ENCODE measurements at places on chromosomes 12 and 14. TPM values are rescaled to one million over a fixed set of nuclear protein-coding genes. Genes with fewer than 3 reads are reported as not detected.

DNA sequence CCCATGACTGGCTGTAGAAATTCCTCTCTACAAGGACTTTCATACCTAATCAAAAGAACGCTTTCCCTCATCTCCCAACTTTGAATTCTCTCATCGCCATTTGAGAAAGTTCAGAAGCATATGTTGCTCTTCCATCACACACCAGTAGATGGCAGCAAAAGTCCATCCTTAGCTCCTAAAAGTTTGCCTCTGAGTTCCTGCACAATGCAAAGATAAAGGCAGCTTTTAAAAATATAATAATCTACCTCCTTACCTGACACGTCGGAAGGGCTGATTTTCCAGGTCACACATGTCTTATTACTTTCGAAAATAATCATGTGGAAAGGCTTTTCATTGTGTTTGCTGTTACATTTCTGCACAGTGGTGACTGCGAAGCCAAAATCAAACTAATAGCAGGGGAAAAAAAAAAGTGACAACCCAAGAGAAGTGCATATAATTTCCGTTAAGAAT is 456.7 kb upstream of the SEL1L start:
- no peak overlapping the region for H3K27ac ChIP-seq
- H3K4me3 ChIP-seq: no peak overlapping the region
- no peaks in the 10 kb centered on the region for H3K36me3 ChIP-seq
- H3K4me1 ChIP-seq: no peaks in the 10 kb centered on the region
- DNase-seq: peak; percentile 4

The PPP1R1A gene
- total RNA-seq: not detected

DNA sequence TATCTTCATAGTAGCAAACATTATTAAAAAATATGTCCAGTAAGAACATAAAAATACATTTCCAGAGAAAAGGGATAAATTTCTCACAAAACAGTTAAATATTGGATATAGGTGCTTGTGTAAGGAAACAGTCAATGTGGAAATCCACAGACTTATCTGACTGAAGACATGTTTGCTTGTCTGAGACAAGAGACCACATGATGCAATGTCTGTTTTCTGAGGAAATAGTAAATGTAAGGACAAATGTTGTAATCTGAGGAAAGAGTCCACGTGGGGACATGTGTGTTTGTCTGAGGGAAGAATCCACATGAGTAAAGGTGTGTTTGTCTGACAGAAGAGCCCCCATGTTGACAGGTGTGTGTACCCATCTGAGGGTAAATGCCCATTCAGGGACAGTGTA is 1093.2 kb downstream of the TMEM121 start:
- no peak overlapping the region for H3K27ac ChIP-seq
- no peaks in the 10 kb centered on the region for H3K36me3 ChIP-seq
- no peak overlapping the region for H3K4me3 ChIP-seq

GRCh38 chr12:124174451-124175348 is 120.2 kb upstream of the RFLNA start:
- no peak overlapping the region for H3K27ac ChIP-seq
- no peaks in the 10 kb centered on the region for H3K36me3 ChIP-seq
- H3K4me3 ChIP-seq: no peak overlapping the region
- no peak for DNase-seq
- H3K27me3 ChIP-seq: no peaks in the 10 kb centered on the region

- no peaks in the 10 kb centered on the region for H3K27me3 ChIP-seq
- DNase-seq: no peak
- no peak overlapping the region for H3K4me3 ChIP-seq
- H3K27ac ChIP-seq: no peak overlapping the region
Observed at GRCh38 chr14:72332871-72333270, 400.6 kb downstream of the RGS6 start.

GRCh38 chr12:106042037-106042436 is 96.7 kb downstream of the NUAK1 start:
- DNase-seq: no peak
- H3K4me1 ChIP-seq: no peaks in the 10 kb centered on the region
- no peak overlapping the region for H3K4me3 ChIP-seq
- no peaks in the 10 kb centered on the region for H3K36me3 ChIP-seq
- no peak overlapping the region for H3K27ac ChIP-seq
- H3K27me3 ChIP-seq: no peaks in the 10 kb centered on the region

GRCh38 chr12:43320281-43320680 is 231.7 kb downstream of the ADAMTS20 start:
- no peak overlapping the region for H3K4me3 ChIP-seq
- no peaks in the 10 kb centered on the region for H3K27me3 ChIP-seq
- H3K36me3 ChIP-seq: no peaks in the 10 kb centered on the region
- no peaks in the 10 kb centered on the region for H3K4me1 ChIP-seq
- no peak for DNase-seq
- H3K27ac ChIP-seq: no peak overlapping the region

GRCh38 chr12:107019546-107019945 is 32.6 kb upstream of the MTERF2 start:
- no peaks in the 10 kb centered on the region for H3K36me3 ChIP-seq
- no peaks in the 10 kb centered on the region for H3K27me3 ChIP-seq
- H3K27ac ChIP-seq: no peak overlapping the region
- H3K4me1 ChIP-seq: no peaks in the 10 kb centered on the region

The RPL36AL gene
- 236 TPM for total RNA-seq

The SMIM41 gene
- not detected for total RNA-seq

- no peaks in the 10 kb centered on the region for H3K36me3 ChIP-seq
- no peak overlapping the region for H3K4me3 ChIP-seq
- H3K4me1 ChIP-seq: peaks cover 7% of the 10 kb centered on the region
- H3K27me3 ChIP-seq: no peaks in the 10 kb centered on the region
- no peak overlapping the region for H3K27ac ChIP-seq
Observed at GRCh38 chr12:1716911-1717310, 26.0 kb downstream of the ADIPOR2 start.

DNA sequence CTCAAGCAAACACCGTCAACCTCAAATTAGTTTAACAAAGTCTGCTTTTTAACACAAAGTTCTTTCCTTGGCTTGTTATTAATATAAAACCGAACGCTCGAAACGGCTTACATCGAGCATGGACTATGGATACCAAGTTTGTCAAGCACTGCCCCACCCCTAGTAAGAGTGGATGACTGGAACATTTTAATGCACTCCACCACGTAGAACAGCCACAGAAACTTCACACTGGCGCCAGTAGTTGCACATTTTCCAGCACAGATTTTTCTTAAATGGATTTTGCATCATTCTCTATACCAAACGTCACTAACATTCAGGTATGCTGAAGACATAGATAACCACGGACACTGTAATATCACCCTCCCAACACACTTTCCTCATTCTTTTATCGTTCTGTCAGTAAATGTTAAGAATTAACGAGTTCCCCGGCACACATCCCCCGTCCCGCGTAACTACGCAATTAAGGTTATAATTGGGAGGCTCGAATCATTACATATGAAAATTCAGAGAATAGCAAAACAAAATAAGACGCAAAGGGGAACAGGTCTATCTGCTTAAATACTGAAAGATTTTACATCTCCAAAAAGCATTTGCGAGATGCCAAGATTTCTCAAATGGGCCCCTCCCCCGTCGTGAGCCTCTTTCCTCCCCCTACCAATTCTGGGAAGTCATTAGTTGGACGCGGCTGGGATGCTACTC is 990 bp downstream of the FERMT2 start:
- H3K27ac ChIP-seq: no peak overlapping the region
- no peaks in the 10 kb centered on the region for H3K36me3 ChIP-seq
- DNase-seq: no peak
- peak overlapping the region; percentile 66 for H3K4me3 ChIP-seq
- peaks cover 45% of the 10 kb centered on the region for H3K27me3 ChIP-seq

The OR4N2 gene
- total RNA-seq: not detected

DNA sequence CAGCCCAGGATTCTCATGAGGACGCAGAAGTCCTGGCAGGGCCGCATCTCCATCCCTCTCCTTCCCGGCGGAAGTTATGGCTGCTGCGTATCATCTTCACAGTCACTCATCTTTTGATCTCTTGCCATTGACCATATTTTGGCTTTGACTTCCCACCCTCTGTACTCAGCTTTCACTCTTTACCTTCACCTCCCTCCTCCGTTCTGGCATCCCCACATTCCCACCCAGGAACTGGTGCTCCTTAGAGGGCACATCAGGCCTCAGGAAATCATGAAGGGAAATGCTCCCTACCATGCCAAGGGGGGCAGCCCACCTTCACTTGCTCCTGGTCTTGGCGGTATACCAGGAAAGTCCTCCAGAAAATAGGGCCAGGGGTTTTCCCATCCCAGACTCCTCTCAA is 1.3 kb downstream of the TEX52 start:
- H3K36me3 ChIP-seq: no peaks in the 10 kb centered on the region
- no peak for DNase-seq
- no peaks in the 10 kb centered on the region for H3K4me1 ChIP-seq
- no peak overlapping the region for H3K27ac ChIP-seq
- no peak overlapping the region for H3K4me3 ChIP-seq
- no peaks in the 10 kb centered on the region for H3K27me3 ChIP-seq

- H3K27ac ChIP-seq: no peak overlapping the region
- H3K4me3 ChIP-seq: no peak overlapping the region
- H3K4me1 ChIP-seq: peaks cover 36% of the 10 kb centered on the region
- DNase-seq: no peak
Observed at GRCh38 chr12:106309671-106310505, 7.4 kb downstream of the TCP11L2 start.

DNA sequence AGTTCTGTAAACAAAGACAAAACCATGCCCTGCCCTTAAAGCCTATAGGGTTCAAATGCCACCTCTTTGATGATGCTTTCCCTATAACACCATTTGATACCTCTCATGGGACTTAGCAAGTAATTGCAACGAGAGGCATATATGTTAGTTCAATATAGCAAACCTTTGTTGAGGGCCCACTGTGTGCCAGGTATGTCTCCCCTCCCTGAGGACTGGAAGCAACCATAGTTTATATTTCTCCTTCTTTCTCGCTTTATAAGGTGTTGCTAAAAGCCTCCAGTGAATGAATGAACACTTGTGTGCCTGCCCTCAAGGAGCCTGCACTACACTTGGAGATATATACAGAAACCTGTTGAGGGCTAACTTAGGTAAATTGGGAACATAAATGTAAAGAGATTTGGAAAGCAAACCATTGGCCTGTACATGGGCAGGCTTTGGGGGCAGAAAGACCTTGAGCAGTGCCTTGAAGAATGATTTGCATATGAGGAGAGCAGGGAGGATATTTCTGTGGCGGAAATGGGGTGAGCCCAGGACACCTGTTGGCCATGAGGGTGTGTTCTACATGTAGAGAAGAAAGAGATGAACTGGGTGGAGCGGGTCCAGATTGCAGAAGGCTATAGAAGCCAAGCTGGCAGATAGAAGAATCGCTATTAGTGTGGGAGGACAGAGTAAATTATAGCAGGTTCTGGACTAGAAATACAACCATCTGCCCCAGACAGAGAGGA is 1.8 kb upstream of the CKAP4 start:
- no peaks in the 10 kb centered on the region for H3K27me3 ChIP-seq
- H3K4me3 ChIP-seq: no peak overlapping the region
- H3K36me3 ChIP-seq: no peaks in the 10 kb centered on the region
- no peak for DNase-seq
- peaks cover 20% of the 10 kb centered on the region for H3K4me1 ChIP-seq

- no peaks in the 10 kb centered on the region for H3K27me3 ChIP-seq
- H3K4me3 ChIP-seq: no peak overlapping the region
- H3K27ac ChIP-seq: no peak overlapping the region
- H3K4me1 ChIP-seq: no peaks in the 10 kb centered on the region
- no peak for DNase-seq
Observed at GRCh38 chr14:102262929-102263462, 42.0 kb downstream of the MOK start.

DNA sequence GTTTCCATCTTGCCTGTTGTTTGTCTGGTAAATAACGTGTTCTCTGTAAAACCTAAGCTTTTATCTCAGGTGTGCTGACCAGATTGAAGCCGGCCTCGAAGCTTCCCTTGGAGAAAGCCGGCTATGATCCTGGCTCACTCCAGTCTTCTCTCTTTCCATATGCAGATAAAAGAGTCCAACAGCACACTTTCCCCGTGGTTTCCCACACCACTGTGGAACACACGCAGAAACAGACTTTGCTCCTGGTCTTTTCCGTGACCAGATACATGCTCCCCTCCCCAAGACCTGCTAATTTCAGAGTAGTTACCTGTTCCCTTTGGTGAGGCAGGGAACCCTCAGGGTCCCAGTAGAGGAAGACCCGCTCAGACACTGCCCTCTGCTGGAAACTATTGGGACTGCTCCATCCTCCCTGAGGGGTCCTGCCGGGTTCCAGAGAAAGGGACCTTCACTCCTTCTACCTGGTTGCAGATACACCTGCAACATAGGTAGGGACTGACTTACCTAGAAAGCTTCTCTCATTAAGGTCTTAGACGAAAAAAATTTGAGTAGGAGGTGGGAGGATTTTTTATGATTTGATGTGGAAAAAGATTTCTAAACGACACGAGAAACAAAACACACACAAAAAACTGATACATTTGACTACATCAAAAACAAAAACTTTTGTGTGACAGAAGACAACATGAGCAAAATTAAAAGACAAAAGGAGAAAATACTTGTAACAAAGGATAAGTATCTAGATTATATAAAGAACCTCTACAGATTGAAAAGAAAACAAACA is 415.4 kb upstream of the CCDC196 start:
- peak; percentile 55 for DNase-seq
- H3K4me3 ChIP-seq: no peak overlapping the region
- H3K27me3 ChIP-seq: no peaks in the 10 kb centered on the region

The CCDC175 gene
- total RNA-seq: not detected

The MIPOL1 gene
- total RNA-seq: not detected

The ZFHX2 gene
- 2.4 TPM for total RNA-seq

The TMCC3 gene
- total RNA-seq: 0.18 TPM

GRCh38 chr12:128940974-128941373 is 87.7 kb downstream of the GLT1D1 start:
- H3K36me3 ChIP-seq: no peaks in the 10 kb centered on the region
- DNase-seq: no peak
- H3K27me3 ChIP-seq: no peaks in the 10 kb centered on the region
- no peak overlapping the region for H3K27ac ChIP-seq
- H3K4me1 ChIP-seq: no peaks in the 10 kb centered on the region

GRCh38 chr12:123251403-123252076 is 18.3 kb downstream of the MTRFR start:
- H3K36me3 ChIP-seq: peaks cover 22% of the 10 kb centered on the region
- H3K4me1 ChIP-seq: peaks cover 24% of the 10 kb centered on the region
- H3K4me3 ChIP-seq: no peak overlapping the region
- DNase-seq: no peak

GRCh38 chr12:46627686-46628085 is 198.1 kb downstream of the SLC38A4 start:
- no peaks in the 10 kb centered on the region for H3K4me1 ChIP-seq
- no peak overlapping the region for H3K27ac ChIP-seq
- H3K36me3 ChIP-seq: no peaks in the 10 kb centered on the region
- no peaks in the 10 kb centered on the region for H3K27me3 ChIP-seq

The PSME2 gene
- 376 TPM for total RNA-seq

The HOXC12 gene
- total RNA-seq: not detected

DNA sequence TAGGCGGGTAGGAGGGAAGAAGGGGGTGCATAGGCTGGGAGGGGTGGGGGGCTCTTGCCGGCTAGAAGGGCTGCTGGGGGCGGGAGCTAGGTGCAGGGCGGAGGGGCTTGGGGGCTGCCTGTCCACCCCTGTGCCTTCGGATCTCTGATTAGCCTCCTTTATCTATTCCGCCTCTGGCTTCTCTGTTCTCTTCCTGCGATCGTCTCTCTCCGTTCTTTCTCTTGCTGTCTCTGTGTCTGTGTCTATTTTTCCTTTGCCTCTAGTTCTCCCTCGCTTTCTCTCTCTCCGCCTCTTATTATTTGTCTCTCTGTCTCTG is 166.7 kb upstream of the LHX5 start:
- no peaks in the 10 kb centered on the region for H3K27me3 ChIP-seq
- H3K4me3 ChIP-seq: no peak overlapping the region
- no peaks in the 10 kb centered on the region for H3K36me3 ChIP-seq
- no peak overlapping the region for H3K27ac ChIP-seq

The OTX2 gene
- total RNA-seq: not detected

Data from CD8-positive, alpha-beta memory T cell (primary cell).